ENCODE measurements at places on chromosomes 6 and 20.

- no peak for DNase-seq
Observed at GRCh38 chr6:34095136-34095505, 50.8 kb downstream of the GRM4 start.

GRCh38 chr6:68343901-68344300 lies 291.2 kb upstream of the ADGRB3 start:
- DNase-seq = peak; percentile 36

GRCh38 chr6:163099621-163100171 lies 314.8 kb upstream of the QKI start:
- peak; percentile 33 for DNase-seq

DNA sequence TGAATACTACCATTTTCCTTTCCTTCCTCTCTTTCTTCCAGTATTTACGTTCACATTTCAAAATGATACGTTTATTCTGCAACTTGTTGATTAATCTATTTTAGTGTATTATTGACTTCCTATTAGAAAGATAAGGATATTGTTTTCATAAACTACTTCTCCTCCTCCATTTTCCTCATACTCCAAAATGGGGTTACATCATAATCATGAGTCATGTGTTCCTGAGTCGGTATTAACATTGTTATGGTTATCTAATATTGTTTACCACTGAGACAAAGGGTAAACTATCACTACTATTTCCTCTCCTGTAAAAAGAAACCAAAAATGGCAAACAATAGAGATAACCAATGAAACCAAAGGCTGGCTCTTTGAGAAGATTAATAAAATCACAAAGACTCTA lies 126.5 kb upstream of the CDYL start:
- DNase-seq = no peak

DNA sequence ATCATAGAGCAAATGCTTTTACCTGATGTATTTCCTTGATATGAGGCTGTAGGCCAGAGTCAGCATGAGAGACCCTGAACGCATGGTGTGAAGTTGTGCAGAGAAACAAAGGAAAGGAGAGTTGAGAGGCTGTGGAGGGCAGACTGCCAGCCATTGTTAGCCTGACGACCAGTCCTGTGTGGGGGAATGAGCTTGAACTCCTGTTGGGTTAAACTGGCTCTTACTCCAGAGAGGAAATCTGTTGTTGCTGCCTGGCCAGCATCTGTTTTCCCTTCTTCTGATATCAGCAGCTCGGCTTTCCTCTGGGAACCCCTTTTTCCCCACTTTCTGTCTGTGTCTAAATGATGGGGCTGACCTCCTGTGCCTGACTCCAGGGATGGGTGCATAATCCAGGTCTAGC lies 158.2 kb upstream of the ZFP64 start:
- no peak for DNase-seq

- DNase-seq = no peak
Observed at GRCh38 chr6:8844968-8845367, 409.6 kb upstream of the SLC35B3 start.

GRCh38 chr6:37840940-37841300 lies 21.4 kb downstream of the ZFAND3 start:
- DNase-seq = no peak

- no peak for DNase-seq
Observed at GRCh38 chr6:17771609-17772008, 64.9 kb upstream of the NUP153 start.

DNA sequence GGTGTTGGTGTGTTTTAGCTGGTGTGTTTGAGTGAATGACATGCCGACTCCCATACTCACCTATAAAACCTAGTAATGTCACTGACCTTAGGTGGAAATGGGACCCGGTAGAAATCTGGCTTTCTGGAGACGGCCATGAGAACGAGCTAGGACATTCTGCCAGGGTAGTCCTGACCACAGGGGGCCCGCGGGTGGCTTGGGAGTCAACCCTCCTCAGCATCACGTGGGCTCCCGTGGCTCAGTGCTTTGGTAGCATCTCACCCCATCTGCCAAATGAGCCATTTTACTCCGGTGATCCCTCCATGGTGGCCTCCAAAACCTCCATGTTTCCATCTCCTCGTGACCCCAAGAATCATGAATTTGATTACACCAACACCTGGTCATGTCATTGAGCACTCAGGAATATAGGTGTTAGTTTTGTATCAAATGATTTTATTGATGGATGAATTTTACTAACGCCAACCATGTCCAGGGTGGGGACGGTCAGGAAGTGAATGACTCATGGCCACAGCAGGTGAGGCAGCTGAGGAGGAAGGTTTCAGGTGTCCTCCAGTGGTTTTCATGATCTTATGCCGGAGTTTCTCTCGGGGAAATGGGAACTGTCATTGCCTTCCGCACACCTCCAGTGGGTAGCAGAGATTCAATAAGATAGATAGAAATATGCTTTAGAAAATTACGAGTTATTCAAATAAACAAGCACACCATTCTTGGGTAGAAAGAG lies 195.0 kb downstream of the SYNDIG1 start:
- DNase-seq = no peak

GRCh38 chr6:132614554-132614953 lies 9.5 kb downstream of the TAAR2 start:
- no peak for DNase-seq

GRCh38 chr6:7129784-7130569 lies 22.2 kb downstream of the RREB1 start:
- DNase-seq = peak; percentile 48

- DNase-seq = no peak
Observed at GRCh38 chr6:143441680-143442545, 8.6 kb downstream of the ADAT2 start.

DNA sequence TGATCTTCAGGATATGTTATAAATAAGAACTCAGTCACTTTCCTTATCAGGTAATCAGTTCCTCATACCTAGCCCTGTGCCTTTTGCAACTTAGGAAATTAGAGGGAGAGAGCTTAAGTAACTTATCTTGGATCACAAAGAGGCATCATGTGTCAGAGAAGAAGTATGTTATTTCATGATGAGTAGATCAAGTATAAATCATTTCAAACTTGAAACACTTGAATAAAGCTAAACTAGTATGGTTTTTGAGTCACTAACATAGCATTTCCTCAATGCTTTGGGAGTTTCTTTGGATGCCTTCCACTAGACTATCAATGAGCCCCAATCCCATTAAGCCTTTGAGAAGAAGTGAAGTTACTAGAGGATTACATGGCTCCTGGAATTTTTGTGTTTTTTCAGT lies 102.6 kb upstream of the TNFAIP3 start:
- DNase-seq = no peak

DNA sequence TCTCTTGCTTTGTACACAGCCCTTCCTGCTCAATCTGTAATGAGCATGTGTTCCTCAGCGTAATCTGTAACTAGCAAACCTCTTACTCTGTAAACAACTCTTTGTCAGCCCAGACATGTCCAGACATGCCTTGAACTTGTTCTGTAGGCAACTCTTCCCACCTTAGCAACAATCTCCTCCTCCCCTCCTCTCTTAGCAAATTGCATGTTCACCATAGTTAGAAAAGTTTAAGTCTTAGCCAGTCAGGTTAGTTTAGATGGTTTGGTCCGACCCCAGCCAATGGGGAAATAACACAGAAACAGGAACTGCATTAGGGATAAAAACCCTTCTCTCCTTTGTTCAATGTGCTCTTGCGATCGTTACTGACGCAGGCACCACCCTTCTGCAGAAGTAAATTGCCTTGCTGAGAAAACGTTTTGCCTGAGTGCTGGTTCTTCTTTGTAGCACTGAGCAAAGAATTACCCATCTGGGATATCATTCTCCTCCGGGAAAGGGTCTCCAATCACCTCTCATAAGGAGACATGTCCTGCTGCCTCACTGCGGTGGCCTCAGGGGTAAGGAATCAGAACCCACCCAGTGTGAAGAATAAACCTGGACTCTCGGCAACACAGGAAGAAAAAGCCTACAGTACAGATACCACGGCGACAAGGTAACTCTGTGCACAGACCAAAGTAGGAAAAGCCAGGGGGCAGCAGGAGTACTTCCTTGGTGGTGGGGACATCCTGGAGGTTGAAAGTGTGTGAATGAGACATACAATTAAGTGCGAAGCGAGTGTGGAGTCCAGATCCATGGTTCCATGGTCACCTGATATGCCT lies 26.2 kb downstream of the PLN start:
- DNase-seq = no peak

GRCh38 chr6:29647927-29648642 lies 8.8 kb upstream of the MOG start:
- no peak for DNase-seq

DNA sequence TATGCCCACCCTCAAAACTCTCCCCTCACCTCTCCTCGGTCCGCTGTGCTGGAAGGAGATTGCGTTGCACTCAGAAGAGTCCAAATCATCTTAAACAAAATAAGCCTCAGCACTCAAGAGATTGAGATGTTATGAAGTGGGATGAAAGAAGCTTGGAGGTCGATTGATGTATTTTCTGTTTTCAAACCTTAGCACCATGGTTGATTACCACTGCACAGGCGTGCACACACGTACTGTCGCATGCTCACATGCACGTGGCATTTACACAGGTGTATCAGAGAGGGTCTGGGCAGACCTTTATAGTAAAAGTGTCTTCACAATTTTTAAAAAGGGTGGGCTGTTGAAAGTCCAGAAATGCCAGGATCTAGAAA lies 612 bp upstream of the AGPAT4 start:
- no peak for DNase-seq

GRCh38 chr6:67350729-67351128 lies 1284.4 kb upstream of the ADGRB3 start:
- DNase-seq = no peak

DNA sequence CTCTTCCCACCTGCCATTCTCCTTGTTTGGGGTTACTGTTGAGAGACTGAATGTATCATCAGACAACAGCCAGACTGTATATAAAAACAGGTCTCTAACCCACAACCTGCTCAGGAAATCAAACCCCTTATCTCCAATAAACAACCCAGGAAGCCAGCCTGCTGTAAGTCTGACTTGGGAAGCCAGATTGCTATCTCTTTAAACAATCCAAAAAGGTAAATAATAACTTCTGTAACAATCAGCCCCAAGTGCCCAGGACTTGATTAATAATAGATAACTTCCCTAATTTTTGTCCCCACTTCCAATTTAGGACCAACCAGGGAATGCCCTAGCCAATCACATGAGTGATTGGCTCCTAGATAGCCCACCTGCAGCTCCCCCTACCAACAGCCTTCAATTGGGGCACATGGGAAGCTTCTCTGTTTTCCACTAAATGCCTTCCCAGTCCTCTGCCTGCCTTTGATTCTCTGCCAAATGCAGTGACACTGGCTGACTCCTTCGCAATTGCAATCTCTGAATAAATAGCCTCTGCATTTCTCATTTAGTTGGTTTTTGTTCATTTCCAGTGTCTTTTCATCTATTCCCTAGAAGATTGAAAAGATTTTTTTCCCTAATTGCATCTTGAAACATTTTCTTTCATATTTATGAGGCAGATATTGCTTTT lies 117.1 kb upstream of the TAB2 start:
- peak; percentile 48 for DNase-seq

- DNase-seq = no peak
Observed at GRCh38 chr6:122339661-122340060, 59.8 kb upstream of the HSF2 start.

- DNase-seq = no peak
Observed at GRCh38 chr6:37170273-37171200, 585 bp downstream of the PIM1 start.

DNA sequence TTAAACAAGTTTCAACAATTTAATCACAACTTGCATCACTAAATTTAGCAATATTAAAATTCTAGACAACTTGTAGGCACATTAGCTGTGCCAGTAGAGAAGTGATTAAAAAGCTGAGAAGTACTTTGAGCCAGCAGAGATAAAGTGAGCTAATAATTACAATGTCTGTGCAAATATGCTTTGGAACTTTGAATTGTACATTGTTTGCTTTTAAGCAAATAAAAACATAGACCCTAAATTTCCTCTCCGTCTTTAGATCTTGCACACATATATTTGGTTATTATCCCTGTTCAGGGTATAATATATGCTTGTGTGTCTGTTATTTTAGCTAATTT lies 44.2 kb upstream of the DEFB112 start:
- no peak for DNase-seq

- no peak for DNase-seq
Observed at GRCh38 chr6:132648828-132649227, 10.2 kb downstream of the TAAR1 start.

DNA sequence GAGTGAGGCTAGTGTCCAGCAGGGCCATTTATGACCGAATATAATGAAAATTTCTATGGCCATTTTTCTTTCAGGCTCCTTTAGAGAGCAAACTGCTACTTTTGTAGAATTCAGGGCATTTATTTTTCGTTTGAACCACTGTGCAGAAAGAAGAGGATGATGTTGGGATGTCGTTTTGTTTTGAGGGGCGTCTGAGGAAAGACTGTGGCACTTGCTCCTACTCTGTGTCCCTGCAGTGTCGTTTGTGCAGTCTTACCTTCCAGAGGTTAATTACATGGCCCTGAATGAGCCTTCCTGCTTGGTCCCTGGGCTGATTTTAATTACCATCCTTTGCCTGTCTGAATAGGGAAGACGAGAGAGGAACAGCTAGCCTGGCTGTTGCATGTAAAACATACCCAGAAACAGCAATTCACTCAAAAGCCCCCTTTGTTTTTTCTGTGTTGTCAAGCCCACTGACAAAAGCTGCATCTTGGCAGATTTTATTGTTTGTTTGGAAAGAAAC lies 65.3 kb downstream of the CTNNBL1 start:
- no peak for DNase-seq

DNA sequence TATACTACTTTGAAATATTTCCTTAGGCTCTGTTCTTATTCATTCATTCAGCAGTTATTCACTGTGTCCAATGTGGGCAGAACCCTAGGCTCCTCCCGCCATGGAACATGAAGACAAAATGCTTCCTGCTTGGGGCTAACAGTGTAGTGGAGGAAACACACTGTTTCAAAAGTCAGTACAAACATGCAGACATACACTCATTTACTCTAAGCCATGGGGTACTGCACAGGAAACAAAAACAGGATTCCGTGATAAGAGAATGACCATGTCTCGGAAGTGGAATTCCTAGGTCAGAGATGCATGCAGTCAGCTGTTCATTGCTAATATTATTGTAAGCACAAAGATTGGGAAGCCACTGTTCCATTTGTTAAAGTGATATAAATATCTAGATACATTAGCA lies 18.4 kb upstream of the FAM209A start:
- no peak for DNase-seq

All from Ammon's horn (tissue), 1 donor.